Upper lobe of right lung (tissue), 1 donor: ENCODE measurements at places on chromosomes 4 and X. TPM values are rescaled to one million over a fixed set of nuclear protein-coding genes. Genes with fewer than 3 reads are reported as not detected.

The ANXA10 gene
- total RNA-seq = not detected

DNA sequence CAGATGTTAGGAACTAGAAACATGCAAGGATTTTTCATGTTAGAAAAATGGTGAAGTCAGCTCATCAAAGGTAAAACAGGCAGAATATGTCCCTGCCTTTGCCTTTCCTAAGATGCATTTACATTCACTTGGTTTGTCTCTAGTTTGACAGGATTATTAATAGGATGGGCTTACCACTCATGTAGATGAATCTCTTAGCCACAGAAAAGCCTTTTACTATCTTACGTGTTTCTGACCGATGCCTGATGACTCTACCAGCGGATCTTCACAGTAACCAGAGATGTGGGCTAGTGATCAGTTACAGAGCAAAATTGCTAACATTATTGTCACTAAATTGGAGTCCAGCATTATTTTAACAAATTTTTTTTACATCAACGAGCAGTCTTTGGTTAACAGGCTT, 187.6 kb downstream of the MAML3 start:
- no peak for DNase-seq
- H3K36me3 ChIP-seq = no peaks in the 10 kb centered on the region
- H3K4me3 ChIP-seq = no peak overlapping the region
- H3K4me1 ChIP-seq = peaks cover 67% of the 10 kb centered on the region
- H3K27ac ChIP-seq = peak overlapping the region; percentile 37

GRCh38 chrX:68902706-68903504, 74.1 kb downstream of the EFNB1 start:
- H3K36me3 ChIP-seq = no peaks in the 10 kb centered on the region
- no peaks in the 10 kb centered on the region for H3K27me3 ChIP-seq
- no peak for DNase-seq
- H3K4me1 ChIP-seq = no peaks in the 10 kb centered on the region
- no peak overlapping the region for H3K27ac ChIP-seq
- H3K4me3 ChIP-seq = no peak overlapping the region

The HSFX4 gene
- total RNA-seq = not detected
